ENCODE measurements at places on chromosomes 11 and 22.

DNA sequence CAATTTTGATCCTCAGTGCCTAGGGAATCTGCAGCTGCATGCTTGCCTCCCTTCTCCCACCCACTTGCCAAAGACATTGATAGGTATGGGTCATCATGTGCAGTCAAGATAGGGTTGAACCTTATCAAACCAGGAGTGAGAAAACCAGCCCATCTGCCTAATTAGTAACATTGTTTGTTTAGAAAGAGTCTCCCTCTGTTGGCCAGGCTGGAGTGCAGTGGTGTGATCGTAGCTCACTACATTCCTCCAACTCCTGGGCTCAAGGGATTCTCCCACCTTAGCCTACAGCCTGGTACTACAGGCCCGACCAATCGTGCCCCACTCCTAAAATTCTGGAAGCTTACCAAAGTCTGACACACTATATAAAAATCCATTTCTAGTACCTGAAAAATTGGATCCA lies 4.6 kb downstream of the C11orf71 start:
- no peak for DNase-seq

DNA sequence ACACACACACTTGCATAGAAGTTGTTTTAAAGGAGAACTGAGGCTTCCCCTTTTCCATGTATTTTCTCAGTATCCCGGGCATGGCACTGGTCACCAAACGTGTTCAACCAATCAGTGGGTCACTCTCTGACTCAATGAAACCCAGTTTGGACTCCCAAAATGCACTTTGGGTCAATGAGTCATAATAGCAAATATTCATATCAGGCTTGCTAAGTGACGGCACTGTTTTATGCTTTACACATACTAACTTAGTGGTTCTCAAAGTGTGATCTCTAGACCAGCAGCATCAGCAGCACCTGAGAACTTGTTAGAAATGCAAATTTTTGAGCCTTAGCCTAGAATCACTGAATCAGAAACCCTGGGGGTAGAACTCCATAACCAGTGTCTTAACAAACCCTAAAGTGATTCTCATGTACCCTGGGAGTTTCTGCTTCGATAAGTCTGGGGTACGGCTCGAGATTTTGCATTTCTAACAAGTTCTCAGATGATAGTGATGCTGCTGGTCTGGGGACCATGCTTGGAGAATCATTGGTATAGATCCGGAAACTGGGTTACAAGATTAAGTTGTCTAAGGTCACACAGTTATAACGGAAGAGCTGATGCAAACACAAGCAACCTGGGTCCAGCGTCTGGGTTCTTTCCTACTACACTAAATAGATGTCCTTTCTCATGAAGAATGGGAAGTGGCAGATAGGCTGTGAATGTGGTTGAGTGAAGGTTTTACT lies 35.6 kb downstream of the ETS1 start:
- no peak for DNase-seq

- DNase-seq = no peak
Measured at GRCh38 chr11:75509020-75509720, 16.6 kb downstream of the GDPD5 start.

DNA sequence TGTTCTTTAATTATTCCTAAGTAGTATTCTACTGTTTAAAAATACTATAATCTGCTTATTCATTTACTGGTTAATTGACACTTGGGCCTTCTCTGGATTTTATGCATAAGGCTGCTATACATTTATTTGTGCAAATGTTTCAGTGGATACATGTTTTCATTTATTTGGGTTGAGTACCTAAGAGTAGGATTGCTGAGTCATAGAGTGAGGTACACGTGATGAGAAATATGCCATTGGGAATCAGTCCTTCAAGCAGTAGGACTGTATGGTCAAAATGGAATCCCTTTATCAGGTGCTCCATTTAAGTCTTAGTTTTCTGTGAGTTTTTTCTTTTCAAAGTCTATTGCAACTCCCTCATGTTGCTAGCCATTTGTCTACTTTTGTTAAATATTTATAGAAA lies 275.2 kb upstream of the SORL1-AS1 start:
- no peak for DNase-seq

All from midbrain (tissue), 1 donor.